ENCODE measurements at places on chromosomes 12 and 14. TPM values are rescaled to one million over a fixed set of nuclear protein-coding genes. Genes with fewer than 3 reads are reported as not detected.

DNA sequence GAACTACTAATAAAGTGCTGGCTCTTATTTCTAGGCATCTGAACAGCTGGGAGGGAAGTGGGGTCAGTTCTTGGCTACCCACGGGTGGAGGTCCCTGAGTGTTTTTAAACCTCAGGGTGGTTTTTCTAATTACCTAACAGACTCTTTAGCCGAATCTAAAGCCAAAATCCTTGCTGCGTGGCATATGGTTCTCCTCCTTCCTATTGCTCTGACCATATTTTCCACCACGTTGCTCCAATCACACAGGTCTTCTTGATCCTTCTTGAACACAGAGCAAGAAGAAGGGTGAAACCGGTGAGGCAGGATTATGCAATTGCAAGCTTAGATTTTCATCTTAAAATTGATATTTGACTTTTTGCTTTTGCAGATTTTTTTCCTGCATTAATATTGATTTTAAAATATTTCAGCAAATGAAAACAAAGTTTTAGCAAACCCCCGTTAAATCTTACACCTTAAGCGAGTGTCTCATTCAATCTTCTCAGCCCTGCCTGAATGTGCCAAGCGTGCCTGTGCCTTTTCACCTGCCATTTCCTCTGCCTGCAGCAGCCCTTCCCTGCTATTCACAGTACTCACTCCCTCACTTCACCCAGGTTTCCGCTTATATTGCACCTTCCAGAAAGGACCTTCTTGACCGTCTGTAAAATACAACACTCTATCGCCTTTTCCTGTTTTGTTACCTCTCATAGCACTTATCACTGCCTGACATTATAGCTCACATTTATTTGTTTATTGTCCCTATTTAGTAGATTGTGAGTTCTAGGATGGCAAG lies 506.0 kb downstream of the DIO2 start:
- H3K36me3 ChIP-seq, result no peaks in the 10 kb centered on the region
- no peaks in the 10 kb centered on the region for H3K27me3 ChIP-seq
- no peak overlapping the region for H3K4me3 ChIP-seq
- no peak for DNase-seq
- H3K27ac ChIP-seq, result no peak overlapping the region

- peaks cover 17% of the 10 kb centered on the region for H3K4me1 ChIP-seq
- H3K27ac ChIP-seq, result no peak overlapping the region
- DNase-seq, result no peak
- H3K27me3 ChIP-seq, result no peaks in the 10 kb centered on the region
- no peaks in the 10 kb centered on the region for H3K36me3 ChIP-seq
These were observed 91.8 kb upstream of the PWP1 start for GRCh38 chr12:107593713-107594381.

- no peak overlapping the region for H3K27ac ChIP-seq
- H3K4me1 ChIP-seq, result no peaks in the 10 kb centered on the region
- DNase-seq, result no peak
- no peaks in the 10 kb centered on the region for H3K36me3 ChIP-seq
- no peak overlapping the region for H3K4me3 ChIP-seq
These were observed 33.3 kb upstream of the MSI1 start for GRCh38 chr12:120402217-120402616.

GRCh38 chr12:74129702-74130101 lies 407.9 kb upstream of the ATXN7L3B start:
- H3K4me3 ChIP-seq, result no peak overlapping the region
- no peak for DNase-seq
- H3K4me1 ChIP-seq, result no peaks in the 10 kb centered on the region
- no peaks in the 10 kb centered on the region for H3K27me3 ChIP-seq
- H3K36me3 ChIP-seq, result no peaks in the 10 kb centered on the region
- no peak overlapping the region for H3K27ac ChIP-seq

- H3K4me3 ChIP-seq, result no peak overlapping the region
- no peak overlapping the region for H3K27ac ChIP-seq
- no peak for DNase-seq
- H3K4me1 ChIP-seq, result no peaks in the 10 kb centered on the region
These were observed 1005.5 kb downstream of the NRXN3 start for GRCh38 chr14:79175671-79176070.

- no peak overlapping the region for H3K4me3 ChIP-seq
- H3K36me3 ChIP-seq, result no peaks in the 10 kb centered on the region
- no peak overlapping the region for H3K27ac ChIP-seq
- no peak for DNase-seq
- H3K27me3 ChIP-seq, result peaks cover 63% of the 10 kb centered on the region
- H3K4me1 ChIP-seq, result no peaks in the 10 kb centered on the region
These were observed 47.9 kb upstream of the TUNAR start for GRCh38 chr14:95828649-95829265.

- no peak overlapping the region for H3K4me3 ChIP-seq
- no peak overlapping the region for H3K27ac ChIP-seq
- no peak for DNase-seq
These were observed 49.8 kb downstream of the CCDC60 start for GRCh38 chr12:119384340-119384739.

- DNase-seq, result no peak
- no peaks in the 10 kb centered on the region for H3K36me3 ChIP-seq
- H3K27ac ChIP-seq, result no peak overlapping the region
- H3K4me1 ChIP-seq, result peaks cover 14% of the 10 kb centered on the region
These were observed 78.3 kb downstream of the DYRK2 start for GRCh38 chr12:67726868-67727267.

- no peaks in the 10 kb centered on the region for H3K4me1 ChIP-seq
- DNase-seq, result no peak
- no peaks in the 10 kb centered on the region for H3K27me3 ChIP-seq
- H3K36me3 ChIP-seq, result no peaks in the 10 kb centered on the region
These were observed 13.2 kb upstream of the APOF start for GRCh38 chr12:56375598-56376434.

DNA sequence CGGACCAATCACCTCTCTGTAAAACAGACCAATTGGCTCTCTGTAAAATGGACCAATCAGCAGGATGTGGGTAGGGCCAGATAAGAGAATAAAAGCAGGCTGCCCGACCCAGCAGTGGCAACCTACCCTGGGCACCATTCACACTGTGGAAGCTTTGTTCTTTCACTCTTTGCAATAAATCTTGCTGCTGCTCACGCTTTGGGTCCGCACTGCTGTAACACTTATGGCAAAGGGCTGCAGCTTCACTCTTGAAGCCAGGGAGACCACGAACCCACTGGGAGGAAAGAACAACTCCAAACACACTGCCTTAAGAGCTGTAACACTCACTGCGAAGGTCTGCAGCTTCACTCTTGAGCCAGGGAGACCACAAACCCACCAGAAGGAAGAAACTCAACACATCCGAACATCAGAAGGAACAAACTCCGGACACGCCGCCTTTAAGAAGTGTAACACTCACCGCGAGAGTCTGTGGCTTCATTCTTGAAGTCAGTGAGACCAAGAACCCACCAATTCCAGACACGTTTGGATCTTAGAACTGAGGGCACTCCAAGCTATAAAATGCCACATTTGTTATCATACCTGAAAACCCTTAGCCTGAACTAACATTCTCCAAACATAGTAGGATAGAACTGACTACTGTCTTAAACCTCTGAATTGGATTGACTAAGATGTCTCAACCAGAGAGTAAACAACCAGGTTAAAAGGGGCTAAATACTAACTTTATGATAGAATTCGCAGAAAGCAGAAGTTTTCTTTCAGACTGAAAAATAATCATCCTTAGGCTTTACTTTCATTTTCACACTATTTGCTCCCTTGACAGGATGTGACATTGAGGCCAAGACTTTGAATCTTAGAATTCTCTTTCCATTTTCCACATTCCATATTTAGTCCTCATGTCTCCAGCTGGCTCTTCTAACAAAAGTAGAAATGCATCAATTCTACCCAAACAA lies 33.6 kb downstream of the CDKL1 start:
- H3K4me1 ChIP-seq, result peaks cover 19% of the 10 kb centered on the region
- DNase-seq, result no peak
- peak overlapping the region; percentile 45 for H3K4me3 ChIP-seq

DNA sequence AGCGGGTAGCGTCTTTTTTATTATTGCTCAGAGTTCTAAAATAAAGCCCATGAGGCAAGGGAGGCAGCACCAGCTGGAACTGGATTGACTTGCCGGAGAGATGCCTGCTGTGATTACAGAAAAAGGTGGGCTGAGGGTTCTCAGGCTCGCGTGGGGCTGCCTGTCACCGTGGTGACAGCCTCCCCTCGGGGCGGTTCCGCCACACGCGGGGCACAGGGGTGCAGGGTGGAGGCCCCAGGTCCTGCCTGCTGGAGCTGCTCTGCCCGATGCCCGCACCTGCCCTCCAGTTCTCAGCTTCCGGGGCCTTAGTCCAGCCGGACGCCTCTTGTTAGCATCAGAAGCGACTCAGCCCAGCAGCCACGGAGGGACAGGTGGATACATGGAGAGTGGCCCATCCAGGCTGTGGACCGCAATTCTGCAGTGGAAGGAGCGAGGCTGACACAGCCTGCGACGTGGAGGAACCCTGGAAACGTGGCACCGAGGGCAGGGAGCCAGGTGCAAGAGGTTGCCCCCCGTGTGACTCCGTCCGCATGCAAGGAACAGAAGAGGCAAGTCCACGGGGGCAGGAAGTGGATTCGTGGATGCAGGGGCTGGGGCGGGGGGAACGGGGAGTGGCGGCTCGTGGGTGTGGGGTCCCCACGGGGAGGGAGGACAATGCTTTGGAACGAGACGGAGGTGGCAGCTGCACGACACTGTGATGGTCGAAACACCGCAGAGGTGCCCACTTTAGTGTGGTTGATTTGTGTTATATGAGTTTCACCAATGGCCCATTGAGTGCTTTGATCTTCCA lies 79.5 kb downstream of the GALNT9 start:
- no peak overlapping the region for H3K27ac ChIP-seq
- no peaks in the 10 kb centered on the region for H3K4me1 ChIP-seq
- H3K27me3 ChIP-seq, result peaks cover 31% of the 10 kb centered on the region
- no peak for DNase-seq
- no peak overlapping the region for H3K4me3 ChIP-seq

DNA sequence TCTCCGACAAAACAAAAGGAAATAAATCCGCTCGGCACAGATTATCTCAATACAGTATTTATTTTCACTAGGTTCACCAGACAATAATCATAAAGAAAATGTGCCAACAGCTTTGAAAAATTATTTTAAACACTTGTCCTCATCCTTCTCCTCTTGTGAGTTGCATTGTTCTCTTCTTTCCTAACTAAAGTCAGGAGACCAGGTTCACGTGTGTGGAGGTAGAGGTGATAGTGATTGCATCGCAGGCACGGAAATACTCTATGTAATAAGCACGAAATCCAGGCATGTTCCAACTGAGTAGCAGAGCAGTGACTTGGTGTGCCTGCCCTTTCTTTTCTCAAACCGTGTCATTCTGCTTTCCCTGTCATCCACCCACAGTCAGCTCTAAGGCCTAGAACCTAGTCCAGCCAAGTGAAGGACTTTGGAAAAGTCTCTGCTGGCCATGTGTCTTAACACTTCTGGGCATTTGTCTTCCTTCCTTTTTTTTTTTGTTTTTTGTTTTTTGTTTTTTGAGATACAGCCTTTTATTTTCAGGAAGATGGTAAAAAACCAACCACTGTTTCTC lies 939 bp upstream of the SEL1L start:
- H3K36me3 ChIP-seq, result no peaks in the 10 kb centered on the region
- H3K4me3 ChIP-seq, result peak overlapping the region; percentile 46
- H3K27ac ChIP-seq, result peak overlapping the region; percentile 77
- peaks cover 67% of the 10 kb centered on the region for H3K4me1 ChIP-seq
- no peaks in the 10 kb centered on the region for H3K27me3 ChIP-seq

DNA sequence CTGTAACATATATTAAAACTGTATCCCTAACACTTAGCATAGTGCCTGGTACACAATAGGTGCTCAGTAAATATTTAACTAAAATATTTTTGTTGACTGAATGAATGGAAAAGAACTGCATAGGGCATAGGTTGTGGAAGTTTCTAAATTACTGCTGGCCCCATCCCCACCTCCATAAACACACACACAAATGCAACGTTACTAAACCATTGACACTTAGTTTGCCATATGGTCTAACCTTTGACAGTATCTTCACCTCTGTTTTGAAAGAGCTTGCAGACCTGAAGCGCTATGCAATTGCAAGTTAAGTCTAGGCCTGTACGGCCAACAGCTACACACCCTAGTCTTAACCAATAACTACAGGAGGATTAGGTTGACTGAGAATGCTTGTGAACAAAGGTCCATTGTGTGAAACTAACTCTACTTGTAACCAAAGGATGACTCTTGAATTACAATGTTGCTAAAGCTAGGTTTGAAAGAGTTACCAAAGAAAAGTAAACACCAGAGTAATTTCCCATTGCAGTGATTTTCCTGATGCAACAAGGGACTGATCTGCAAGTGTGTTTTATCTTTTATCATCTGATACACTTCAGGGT lies 924 bp upstream of the MANSC1 start:
- H3K27ac ChIP-seq, result no peak overlapping the region
- H3K4me1 ChIP-seq, result peaks cover 19% of the 10 kb centered on the region
- H3K27me3 ChIP-seq, result no peaks in the 10 kb centered on the region
- no peak for DNase-seq
- H3K36me3 ChIP-seq, result no peaks in the 10 kb centered on the region

- no peak overlapping the region for H3K27ac ChIP-seq
- no peak for DNase-seq
These were observed 370.2 kb downstream of the DPF3 start for GRCh38 chr14:72523424-72524294.

- peak overlapping the region; percentile 4 for H3K27ac ChIP-seq
- H3K36me3 ChIP-seq, result no peaks in the 10 kb centered on the region
- peaks cover 31% of the 10 kb centered on the region for H3K4me1 ChIP-seq
- no peak overlapping the region for H3K4me3 ChIP-seq
- no peaks in the 10 kb centered on the region for H3K27me3 ChIP-seq
These were observed 57.0 kb downstream of the PHLDA1 start for GRCh38 chr12:75974323-75975187.

DNA sequence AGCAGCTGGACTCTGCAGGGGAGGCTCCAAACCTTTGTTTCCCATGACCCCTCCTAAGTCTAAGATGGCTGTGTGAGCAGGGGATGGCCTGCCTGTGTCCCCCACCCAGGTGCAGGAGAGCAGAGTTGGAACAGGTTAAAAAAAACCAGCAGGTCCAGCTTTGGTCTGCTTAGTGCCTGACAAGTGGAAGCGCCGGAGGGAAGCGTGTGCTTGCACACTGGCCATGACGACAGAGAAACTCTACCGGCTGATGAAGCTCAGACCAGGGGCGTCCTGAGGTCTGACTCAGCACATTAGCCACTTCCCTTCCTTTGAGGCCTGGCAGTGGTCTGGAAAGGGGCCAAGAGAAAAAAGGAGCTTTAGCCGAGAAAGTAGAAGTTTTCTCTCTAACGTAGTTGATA lies 280.1 kb downstream of the VRK1 start:
- H3K27ac ChIP-seq, result no peak overlapping the region
- H3K36me3 ChIP-seq, result no peaks in the 10 kb centered on the region
- no peaks in the 10 kb centered on the region for H3K4me1 ChIP-seq
- peaks cover 40% of the 10 kb centered on the region for H3K27me3 ChIP-seq
- peak; percentile 37 for DNase-seq

DNA sequence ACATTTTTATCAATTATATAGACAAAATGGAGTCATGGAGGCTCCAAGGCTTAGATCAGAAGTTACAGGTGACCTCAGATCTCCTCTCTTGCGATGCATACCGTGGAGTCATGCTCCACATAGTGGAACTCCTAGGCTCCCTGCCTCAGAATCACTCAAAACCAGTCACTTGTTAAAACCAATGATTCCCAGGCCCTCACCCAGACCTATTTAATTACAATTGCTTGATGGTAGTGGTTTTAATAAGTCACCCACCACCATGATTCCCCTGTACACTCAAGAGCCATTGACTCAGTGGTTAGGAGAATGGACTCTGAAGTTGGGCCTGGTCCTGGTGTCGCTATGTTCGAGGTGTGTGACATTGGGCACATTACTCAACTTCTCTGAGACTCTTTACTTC lies 26.9 kb downstream of the IFNG-AS1 start:
- no peak overlapping the region for H3K4me3 ChIP-seq
- no peak overlapping the region for H3K27ac ChIP-seq
- H3K36me3 ChIP-seq, result no peaks in the 10 kb centered on the region
- no peak for DNase-seq

The CMKLR1 gene
- 5.7 TPM for total RNA-seq

The ZC2HC1C gene
- 10.5 TPM for total RNA-seq

The IFT43 gene
- total RNA-seq, result 29.8 TPM

The RNASE7 gene
- not detected for total RNA-seq

The ACSM4 gene
- total RNA-seq, result not detected

The SYNDIG1L gene
- total RNA-seq, result 0.11 TPM
